Activated B cell treated with CpG ODN at 0.5 μM for 24 hours (primary cell): ENCODE measurements at places on chromosomes 2 and 18.
A peak's percentile ranks its signal among the peaks of the same experiment; 100 is the strongest.

DNA sequence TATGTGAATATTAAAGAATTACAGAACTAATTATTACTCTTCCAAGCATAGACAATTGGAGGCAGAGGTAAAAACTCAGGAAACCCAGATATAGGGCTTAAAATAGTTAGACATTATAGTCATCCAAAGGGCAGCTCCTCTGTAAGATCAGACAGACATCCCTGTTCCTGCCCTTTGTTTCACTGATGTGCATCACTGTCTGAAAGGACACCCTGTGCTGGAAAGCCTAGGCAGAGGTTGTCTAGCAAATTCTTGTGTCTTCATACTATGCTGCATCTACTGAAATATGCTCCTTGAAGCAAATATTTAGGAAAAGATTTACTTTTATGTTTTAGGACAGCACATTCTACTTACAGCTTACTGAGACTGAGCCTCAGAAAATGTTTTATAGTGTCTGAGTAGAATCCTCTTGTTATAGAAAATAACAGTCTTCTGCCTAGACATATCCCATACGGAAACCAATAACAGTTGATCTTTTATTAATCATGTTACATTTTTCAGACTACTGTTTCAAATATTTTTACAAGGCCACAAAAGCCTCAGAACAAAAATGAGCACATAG, 977.3 kb upstream of the CDH2 start:
- DNase-seq = no peak

GRCh38 chr2:138534791-138535190, 33.2 kb downstream of the SPOPL start:
- no peak for DNase-seq

- no peak for DNase-seq
Observed at GRCh38 chr2:40394597-40394996, 57.3 kb downstream of the SLC8A1 start.

DNA sequence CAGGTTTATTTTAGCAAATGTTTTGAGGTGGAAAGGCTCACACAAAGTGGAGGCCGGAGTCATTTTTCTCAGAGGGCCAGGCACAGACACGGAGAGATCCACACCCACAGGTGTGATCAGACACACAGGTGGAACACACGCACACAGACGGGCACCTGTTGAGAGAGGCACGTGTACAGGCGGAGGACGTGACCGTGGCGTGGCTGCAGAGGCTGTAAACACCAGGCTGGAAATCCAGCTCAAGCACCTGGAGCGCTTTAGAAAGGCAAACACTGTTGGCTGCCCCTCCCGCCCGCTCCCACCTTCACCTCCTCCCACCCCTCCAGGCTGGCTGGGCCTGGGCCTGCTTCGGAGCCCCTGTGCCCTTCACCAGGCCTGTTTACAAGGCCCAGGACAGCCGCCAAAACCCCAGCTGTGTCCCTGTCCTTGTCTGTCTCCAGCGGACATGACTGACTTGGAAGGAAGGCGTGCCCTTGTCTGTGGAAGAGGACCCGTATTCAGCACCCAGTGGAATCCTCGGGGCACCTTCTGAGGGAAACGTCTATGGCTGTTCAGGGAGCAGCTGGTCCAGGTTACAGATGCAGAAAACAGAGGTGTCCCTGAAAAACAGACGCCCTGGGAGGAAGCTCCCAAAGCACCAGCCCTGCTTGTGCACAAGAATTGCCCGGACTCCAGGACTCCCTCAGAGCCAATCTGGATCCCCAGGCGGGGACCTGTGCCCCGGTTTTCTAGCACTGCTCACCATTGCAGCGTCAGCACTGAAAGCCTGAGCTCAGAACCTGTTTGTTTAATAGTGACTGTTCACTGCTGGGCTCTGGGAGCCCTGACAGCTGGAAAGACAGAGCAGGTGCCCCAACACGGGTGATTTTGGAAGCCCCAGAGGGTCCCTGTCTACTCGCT, 134.3 kb upstream of the HAAO start:
- no peak for DNase-seq

DNA sequence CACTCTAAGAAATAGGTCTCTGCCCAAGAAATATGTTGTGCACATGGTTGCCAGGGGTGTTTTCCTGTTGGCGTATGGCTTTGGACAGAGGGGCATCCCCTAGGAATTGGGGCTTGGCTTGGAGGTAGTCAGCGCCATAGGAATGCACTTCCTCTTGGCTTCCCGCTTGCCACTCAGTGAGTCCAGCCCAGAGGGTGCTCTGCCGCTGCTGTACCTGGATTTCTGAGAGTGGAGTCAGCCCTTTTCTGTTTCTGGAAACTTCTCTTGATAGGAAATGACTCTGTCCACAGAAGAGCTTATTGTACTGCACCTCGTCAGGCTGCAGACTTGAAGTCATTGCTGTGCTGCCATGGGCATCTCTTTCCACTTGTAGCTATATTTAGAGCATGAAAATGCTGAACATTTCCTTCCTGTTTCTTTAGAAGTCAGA, 116.7 kb upstream of the MGAT5 start:
- no peak for DNase-seq

- no peak for DNase-seq
Observed at GRCh38 chr2:201130524-201131186, 14.7 kb downstream of the CFLAR start.

- no peak for DNase-seq
Observed at GRCh38 chr2:126038861-126039260, 617.1 kb upstream of the GYPC start.

DNA sequence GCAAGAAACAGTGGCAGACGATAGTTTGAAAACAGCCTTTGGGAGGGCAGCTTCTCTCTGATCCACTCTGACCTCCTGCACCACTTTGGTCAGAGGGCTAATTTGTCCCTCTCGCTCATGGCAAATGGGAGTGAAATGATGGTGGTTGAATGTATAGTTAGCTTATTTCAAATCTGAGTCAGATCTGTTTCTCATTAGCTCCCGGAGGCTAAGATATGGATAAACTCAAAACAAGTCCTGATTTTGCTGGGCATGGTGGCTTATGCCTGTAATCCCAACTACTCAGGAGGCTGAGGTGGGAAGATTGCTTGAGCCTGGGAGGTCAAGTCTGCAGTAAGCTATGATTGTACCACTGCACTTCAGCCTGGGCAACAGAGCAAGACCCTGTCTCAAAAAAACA, 145.0 kb downstream of the ALK start:
- DNase-seq = no peak

GRCh38 chr2:170243898-170244297, 66.0 kb downstream of the MYO3B start:
- DNase-seq = no peak

DNA sequence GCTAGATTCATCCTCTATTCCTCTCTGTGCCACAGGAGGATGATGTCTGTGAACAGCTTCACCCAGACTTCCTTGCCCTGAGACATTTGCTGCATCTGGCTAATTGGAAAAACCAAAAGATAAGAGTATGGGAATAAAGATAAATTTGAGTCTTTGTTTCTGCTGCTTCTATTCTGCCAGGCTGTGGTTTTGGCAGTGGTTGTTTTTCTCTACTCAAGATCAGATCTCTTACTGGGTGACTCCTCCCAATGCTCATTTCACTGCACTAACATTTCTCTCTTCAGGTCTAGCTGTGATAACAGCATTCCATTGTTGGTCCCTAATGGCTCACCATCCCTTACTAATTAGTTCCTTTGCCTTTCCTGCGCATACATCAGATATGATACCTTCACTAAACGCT, 89.5 kb downstream of the CALCRL start:
- no peak for DNase-seq

GRCh38 chr2:172607379-172607928, 51.6 kb downstream of the PDK1 start:
- no peak for DNase-seq

GRCh38 chr2:239824046-239824694, 201.0 kb downstream of the NDUFA10 start:
- no peak for DNase-seq

GRCh38 chr2:120110507-120110906, 97.6 kb downstream of the EPB41L5 start:
- DNase-seq = no peak

- no peak for DNase-seq
Observed at GRCh38 chr2:208006337-208006736, 19.0 kb downstream of the PLEKHM3 start.

GRCh38 chr18:34915046-34915445, 126.2 kb upstream of the MAPRE2 start:
- no peak for DNase-seq

DNA sequence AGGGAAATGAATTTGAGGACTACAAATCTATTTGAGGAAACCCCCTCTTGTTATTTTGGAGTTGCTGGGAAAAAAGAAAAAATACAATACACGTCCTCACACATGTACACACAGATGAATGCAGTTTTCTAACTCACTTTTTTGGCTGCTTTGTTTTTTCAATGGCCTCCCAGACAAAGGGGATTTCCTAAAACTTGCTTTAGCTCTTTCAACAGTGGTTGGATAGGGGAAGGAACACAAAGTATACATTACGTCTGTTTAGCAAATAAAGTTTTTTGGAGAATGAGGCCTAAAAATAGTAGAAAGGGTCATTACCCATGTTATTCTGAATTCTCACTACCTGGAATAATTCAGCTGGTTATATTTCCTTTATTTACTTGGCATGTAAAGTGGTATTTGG, 125.3 kb upstream of the ITGB6 start:
- no peak for DNase-seq

DNA sequence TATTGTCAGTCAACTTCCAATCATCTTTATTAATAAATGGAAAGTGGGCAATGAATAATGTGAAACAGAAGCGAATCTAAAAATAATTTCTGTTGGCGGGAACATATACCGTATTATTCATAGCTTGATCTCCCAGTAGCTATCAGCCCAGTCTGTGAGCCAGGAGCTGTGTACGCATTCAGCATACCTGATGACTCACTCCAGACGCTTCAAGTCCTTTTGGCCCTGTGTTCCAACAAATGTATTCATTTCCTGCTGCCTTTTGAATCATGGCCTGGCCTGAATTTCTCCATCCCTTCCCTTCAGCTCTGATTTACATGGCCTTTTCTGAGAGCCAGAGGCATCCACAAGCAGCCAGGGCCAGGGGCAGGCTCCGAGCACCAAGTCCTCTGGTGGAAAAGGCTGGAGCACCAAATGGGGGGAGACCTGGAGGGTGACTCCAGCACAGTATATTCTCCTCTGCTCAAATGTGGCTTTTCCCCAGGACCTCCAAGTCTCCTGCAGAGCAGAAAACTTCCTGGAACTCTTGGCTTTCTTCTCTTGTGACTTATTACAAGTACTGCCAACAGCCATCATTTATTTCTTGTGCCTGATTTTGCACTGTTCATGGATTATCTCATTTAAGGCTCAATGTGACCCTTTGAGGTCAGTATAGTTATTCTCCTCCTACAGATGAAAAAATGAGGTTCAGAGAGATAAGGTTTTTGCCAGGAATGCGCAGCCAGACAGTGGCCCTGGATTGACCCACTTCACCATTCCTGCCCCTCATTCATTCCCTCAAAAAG, 108.7 kb downstream of the EN1 start:
- no peak for DNase-seq

GRCh38 chr2:26581266-26581990, 59.7 kb downstream of the CIB4 start:
- DNase-seq = no peak

GRCh38 chr2:221104361-221104811, 467.7 kb downstream of the EPHA4 start:
- no peak for DNase-seq

DNA sequence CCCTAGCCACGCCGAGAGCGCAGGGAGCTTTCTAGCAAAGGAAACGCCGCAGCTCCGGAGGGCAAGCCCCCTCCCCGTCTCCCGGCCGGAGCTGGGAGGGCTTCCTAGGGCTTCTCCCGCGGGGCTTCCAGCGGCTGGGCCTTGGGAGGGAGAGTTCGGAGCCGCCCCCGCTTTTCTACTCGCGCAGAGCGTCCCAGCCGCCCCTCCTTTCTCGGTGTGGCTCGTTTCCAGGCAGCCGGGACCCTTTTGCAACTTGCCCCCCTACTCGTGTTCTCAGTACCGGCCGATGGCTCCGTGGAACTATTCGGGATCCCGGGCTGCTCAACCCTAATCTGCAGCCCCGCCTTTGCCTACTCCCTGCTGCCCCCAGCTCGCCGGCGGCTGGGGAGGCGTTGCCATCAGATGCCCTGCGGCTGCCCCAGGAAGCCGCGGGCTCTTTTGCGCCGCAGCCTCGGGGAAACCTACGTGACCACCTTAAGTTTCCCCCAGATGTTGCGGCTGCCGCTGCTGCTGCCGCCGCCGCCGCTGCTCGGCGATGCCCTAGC, 1.5 kb upstream of the NR4A2 start:
- peak; percentile 74 for DNase-seq

DNA sequence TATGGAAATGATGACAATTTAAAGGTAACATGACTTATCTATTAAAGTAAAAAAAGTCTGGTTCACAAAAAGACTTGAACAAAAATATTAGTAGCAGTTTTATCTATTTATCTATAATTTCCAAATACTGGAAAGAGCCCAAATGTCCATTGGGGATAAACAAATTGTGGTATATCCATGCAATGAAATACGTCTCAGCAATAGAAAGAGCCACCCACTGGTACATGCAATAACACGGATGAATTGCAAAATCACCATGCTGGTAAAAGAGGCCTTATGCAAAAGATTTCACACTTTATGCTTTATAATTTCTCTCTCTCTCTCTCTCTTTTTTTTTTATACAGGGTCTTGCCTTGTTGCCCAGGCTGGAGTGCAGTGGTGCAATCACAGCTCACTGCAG, 91.4 kb upstream of the ASAP2 start:
- DNase-seq = no peak

- no peak for DNase-seq
Observed at GRCh38 chr2:202208526-202208925, 29.9 kb downstream of the SUMO1 start.

DNA sequence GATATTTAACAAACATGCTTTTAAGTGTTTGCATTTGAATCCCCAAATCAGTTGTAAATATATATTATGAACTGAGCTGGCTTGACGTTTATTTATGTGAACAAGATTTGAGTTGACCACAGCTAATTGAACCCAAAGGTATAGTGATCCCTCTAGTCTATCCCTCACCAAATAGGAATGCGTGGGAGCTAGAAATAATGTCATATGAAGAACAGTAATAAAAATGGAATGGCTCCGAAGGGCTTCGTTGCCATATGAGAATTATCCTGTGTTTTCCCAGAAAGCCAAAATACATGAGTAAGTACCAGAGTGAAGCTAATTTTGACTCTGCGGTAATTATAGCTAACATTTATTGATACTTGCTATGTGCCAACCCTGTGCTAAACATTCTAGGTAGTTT, 142.7 kb downstream of the ADCYAP1 start:
- DNase-seq = no peak

- DNase-seq = no peak
Observed at GRCh38 chr2:24697792-24698191, 95.4 kb downstream of the PTRHD1 start.

DNA sequence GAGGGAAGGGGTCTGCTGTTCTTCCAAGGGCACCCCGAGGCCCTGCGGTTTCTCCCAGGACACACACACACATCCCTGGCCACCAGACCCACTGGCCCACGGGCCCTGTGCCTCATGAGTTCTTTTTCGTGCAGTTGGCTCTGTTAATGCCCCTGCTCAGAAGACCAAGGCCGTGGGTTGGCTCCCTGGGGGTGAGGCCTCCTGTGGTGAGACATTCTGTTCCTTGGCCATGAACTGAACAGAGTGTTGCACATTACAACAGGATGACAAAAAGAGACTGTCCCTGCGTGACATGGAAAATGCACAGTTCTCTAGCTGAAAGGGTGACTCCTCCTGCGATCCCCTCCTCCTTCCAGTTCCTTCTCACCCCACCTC, 30.7 kb downstream of the SH2D6 start:
- DNase-seq = no peak
